HCEC 1CT (cell line): ENCODE measurements at places on chromosomes 12 and 14.

DNA sequence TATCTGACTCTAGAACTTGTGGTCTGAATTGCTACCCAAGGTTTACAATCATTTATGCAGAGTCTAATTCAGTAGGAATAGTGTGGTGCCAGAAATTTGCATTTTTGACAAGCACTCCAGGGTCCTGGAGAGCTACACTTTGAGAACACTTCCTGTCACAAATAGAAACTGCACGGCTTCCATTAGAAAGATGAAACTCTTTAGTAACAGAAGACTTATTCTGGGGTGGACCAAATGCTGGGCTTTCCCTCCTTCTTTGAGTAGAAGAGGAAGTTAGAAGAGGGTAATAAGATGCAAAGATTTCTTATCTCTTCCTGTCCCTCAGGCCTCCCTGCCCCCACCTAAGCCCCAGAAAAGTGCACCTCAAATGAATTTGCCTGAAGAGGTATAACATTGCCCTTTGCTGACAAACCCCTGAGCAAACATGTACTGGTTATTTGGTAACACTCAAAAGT, 28.4 kb downstream of the DGLUCY start:
- DNase-seq: no peak

DNA sequence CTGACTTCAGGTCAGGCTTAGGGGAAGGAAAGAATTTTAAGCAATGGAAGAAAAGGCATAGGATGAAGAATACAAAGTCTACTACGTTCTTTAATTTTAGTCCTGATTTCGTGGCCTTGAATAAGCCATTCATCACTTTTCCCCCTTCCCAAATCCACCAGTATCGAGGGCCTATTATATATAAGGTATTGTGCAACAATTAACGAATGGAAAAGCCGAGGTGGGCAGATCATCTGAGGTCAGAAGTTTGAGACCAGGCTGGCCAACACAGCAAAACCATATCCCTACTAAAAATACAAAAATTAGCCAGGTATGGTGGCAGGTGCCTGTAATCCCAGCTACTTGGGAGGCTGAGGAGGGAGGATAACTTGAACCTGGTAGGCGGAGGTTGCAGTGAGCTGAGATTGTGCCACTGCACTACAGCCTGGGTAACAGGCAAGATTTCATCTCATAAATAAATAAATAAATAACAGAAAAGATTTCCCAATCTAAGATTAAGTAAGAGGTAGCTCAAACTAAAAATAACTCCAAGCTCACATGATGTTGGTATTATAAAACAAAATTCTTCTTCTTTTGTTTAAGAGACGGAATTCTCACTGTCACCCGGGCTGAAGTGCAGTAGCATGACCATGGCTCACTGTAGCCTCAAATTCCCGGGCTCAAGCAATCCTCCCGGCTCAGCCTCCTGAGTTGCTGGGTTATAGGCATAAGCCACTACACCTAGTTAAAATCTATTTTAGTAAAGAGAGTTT, 58.3 kb upstream of the NR2C1 start:
- DNase-seq: peak; percentile 57

DNA sequence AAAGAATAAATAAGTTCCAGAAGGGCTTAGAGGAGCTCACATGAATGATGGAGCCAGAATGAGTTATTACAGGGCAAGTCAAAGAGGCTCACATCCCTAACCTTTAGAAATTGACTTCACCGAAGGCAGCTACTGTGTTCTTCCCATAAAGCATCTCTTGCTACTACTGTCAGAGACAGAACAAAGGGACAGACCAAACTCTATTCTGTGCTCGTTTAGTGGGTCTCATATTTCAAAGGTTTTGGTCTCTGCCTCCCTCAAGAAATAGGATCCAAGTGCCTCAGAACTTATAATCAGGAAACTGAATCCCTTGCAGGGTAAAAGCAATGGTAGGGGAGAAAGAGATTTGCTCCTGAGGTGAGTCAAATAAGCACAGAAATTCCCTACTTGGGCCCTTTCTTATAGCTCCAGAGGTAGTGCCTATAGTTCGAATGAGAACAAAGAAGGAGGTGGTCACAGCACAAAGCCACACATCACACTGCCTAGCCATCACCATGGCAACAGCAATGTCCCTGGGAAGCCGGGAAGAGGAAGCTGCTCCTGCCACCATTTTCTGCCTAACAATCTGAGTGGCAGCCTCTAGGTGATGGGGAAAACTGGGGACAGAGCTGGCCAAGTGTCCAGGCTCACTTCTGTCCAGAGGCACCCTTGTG, 294.9 kb downstream of the FOXN3 start:
- DNase-seq: no peak

DNA sequence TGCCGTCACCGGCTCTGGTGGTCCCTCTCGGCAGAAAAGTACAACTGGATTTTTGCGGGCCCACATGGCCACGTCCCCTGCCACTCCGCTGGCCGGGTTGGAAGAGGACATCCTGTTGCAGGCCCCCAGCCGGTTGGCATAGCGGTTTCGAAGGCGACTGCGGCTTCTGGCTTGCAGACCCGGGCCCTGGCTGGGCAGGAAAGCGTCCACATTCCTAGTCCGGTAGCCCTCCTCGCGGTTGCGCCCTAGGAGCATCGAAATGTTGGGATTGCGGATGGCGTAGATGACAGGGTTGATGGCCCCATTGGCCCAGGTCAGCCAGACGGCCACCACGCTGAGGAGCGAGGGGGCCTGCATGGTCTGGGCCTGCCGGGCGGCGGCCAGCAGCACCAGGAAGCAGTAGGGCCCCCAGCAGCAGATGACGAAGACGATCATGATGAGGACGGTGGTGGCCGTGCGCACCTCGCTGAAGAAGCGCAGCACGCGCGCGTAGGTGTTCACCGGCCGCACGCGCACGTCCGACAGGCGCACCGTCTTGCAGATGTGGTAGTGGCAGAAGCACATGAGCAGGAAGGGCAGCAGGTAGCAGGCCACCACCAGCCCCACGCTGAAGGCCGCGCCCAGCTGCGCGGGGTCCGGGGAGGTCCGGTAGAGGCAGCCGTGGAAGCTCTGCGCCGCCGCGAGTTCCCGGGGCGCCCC, 1.2 kb downstream of the GPR135 start:
- DNase-seq: no peak

DNA sequence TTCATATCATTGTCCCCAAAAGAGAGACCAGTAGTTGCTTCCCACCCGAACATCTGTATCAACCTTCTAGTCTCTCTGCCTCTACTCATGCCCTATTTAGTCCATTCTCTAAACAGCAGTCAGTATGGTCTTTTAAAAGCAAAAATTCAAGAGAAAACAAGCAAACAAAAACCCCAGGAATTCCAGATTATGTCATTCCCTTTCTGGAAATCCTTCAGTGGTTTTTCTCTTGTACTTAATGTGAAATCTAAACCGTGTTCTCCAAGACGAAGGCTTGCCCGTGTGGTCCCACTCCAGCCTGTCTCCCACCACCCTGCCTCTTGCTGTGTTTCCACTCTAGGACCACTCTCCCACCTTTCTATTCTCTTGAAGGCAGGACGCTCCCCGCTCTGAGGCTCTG, 90.8 kb downstream of the TMEM30B start:
- no peak for DNase-seq

DNA sequence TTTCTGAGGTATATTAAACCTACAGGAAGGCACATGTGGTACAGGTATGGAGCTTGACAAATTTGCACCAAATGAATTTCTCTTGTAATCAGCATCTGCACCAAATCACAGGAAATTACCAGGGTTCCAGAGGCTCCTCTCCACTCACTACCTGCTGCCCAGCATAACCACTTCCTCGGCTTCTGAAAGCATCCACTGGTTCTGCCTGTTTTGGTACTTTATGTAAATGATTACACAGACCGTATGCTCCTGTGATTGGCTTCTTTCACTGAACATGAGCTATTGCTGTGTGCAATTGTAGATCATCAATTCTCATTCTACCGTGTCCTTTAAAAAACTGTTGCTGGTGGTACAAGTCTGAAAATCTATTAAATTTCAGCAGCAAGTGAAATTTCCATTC, 522.1 kb downstream of the TMEM132D start:
- no peak for DNase-seq

DNA sequence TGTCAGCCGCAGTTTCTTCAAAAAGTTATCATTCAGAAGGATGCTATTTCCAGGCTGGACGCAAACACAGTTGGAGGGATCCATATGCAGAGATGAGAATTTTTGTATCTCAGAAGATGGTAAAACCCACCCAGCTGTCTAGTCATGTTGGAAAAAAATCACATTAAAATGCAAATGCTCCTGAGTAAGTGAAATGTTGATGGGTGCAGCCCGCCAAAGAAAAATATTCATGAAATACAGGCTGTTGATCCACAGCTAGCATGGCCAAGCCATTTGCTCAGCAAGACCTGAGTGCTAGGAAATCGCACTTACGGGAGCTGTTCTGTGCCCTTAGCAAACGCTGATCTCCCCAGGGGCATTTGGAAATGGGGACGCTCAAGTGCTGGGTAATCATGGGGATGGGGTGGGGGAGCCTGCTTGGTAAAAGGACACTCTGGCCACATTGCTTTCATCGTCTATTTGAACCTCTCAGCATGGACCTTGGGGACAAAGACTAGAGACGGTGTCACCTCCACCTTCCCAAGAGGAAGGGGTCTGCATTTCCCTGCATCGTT, 25.7 kb downstream of the TUNAR start:
- no peak for DNase-seq

DNA sequence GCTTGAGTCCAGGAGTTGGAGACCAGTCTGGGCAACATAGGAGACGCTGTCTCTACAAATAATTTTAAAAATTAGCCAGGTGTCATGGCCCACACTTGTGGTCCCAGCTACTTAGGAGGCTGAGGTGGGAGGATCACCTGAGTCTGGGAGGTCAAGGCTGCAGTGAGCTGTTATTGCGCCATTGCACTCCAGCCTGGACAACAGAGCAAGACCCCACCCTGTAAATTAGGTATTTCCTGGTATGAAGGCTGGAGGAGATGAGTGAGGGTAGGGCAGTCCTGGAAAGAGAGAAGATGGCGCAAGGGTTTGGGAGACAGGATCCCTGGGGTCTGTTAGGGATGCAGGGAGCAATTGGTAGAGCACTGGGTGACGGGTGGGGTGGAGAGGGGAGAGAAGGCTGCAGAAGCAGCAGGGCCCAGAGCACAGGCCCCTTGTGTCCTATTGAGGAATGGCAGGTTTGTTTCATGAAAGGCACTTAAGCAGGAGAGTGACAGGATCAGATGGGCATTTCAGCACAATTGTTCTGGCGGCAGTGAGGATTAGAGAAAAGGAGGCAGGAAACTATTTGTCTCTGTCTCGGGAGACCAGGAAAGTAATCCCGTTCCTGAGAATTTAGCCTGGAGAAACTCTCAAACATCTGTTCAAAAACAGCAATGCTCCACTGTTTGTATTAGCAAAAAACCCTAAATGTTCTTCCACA, 47.2 kb upstream of the KTN1 start:
- DNase-seq: no peak

GRCh38 chr12:79688376-79689060, 2.2 kb downstream of the PAWR start:
- peak; percentile 11 for DNase-seq

DNA sequence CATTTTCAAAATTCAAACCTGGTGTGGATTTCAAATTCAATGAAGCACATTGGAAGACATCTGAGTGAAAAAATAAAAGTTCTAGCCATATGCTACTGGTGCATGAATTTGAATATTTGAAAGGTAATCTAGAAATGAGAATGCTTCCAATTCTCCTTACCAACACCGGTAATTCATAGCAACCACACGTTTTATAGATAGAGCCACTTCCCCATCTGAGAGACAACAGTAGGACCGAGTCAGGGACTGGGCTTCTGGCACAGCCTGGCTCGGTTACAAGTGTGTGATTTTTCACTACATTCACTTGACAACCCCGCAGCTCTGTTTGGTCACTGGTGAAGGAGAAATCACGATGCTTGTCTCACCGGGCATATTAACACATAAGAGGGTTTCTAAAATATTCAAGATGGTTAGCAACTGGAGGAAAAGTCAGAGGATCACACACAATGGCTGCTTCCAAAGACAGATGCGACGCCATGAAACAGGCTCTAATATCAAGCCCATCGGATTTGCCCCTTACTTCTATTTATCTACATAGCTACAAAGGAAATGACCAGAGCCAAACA, 86.5 kb upstream of the FOXN3 start:
- DNase-seq: no peak

GRCh38 chr12:49126852-49127763, 4.1 kb downstream of the TUBA1B start:
- peak; percentile 25 for DNase-seq

DNA sequence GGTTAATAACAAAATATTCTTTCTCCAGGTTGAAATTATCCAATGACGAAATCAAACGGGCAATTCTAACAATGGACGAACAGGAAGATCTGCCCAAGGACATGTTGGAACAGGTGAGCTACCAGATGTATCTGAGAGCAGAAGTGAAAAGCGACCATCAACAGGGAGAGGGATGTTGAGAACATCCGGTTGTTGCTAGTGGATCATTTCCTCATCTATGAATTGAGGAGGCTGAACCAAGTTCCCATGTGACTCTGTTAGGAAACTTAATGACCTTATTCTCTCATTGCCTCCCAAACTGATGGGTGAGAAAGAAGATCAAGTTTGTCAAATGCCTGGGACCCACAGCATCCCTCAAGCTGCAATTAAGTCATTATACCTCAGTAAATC, 117.7 kb downstream of the GPR135 start:
- no peak for DNase-seq

- DNase-seq: peak; percentile 56
These were observed 37.9 kb downstream of the ISCA2 start for GRCh38 chr14:74531467-74531866.

DNA sequence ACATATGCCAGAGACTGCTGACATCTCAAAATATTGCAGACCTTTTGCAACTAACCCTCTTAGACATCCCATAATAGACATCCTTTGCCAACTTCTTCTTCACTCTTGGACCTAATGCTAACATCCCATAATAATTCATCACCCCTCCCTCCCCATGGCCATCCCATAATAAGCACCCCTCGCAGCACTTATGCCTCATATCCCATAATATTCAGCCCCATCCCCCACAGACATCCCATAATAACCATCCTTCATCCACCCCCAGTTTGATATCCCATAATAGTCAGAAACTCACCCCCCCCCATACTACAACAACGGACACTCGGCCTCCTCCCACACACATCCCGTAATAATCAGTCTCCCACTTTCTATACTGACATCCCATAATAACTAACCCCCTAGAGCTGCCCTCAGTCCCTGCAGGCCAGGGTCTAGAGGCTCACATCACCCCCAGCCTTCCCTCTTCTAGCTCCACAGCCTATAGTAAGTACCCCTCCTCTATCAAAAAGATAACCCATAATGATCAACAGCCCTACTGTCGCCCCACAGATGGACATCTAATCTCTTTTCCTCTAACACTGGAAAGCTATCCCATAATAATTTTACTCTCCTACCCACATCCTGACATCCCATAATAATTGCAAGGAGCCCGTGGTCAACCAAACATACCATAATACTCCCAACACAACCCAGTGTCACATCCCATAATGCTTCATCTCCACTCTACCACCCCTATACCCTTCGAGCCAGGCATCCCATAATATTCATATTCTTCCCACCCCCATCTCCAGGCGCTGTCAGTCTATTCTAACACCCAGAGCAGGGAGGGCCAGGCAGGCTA, 792 bp upstream of the CHD4 start:
- peak; percentile 58 for DNase-seq

- no peak for DNase-seq
These were observed 833.1 kb upstream of the SEL1L start for GRCh38 chr14:82366803-82367202.
